ENCODE measurements at places on chromosomes 16 and 17. TPM values are rescaled to one million over a fixed set of nuclear protein-coding genes. Genes with fewer than 3 reads are reported as not detected.

Gene MYCBPAP
- polyA plus RNA-seq = 0.05 TPM

Gene FOXF1
- polyA plus RNA-seq = 4.6 TPM

Gene GSG1L
- 0.19 TPM for polyA plus RNA-seq

Gene HCRT
- not detected for polyA plus RNA-seq

Gene CCDC154
- 0.44 TPM for polyA plus RNA-seq

Gene POLG2
- 4.2 TPM for polyA plus RNA-seq

Gene CLEC3A
- 0.04 TPM for polyA plus RNA-seq

Gene C17orf67
- polyA plus RNA-seq = 2.1 TPM

Gene KRTAP4-9
- not detected for polyA plus RNA-seq

Gene HOXB9
- polyA plus RNA-seq = not detected

Gene SLC12A3
- 0.04 TPM for polyA plus RNA-seq

Gene HBA1
- polyA plus RNA-seq = 0.55 TPM

Gene PPM1E
- 0.04 TPM for polyA plus RNA-seq

Gene ATP2C2
- 2.2 TPM for polyA plus RNA-seq

Gene ZNF785
- polyA plus RNA-seq = 5.9 TPM

Gene DPEP3
- 0.01 TPM for polyA plus RNA-seq

Gene EVI2B
- polyA plus RNA-seq = 1.8 TPM

Gene CIBAR2
- polyA plus RNA-seq = not detected

Gene DLX4
- polyA plus RNA-seq = 0.28 TPM

Gene METTL16
- 10.0 TPM for polyA plus RNA-seq

Gene SLC13A2
- 0.02 TPM for polyA plus RNA-seq

Gene PMP22
- polyA plus RNA-seq = 5.7 TPM

Gene IGSF6
- 0.45 TPM for polyA plus RNA-seq

Gene KIF2B
- polyA plus RNA-seq = not detected

Gene SYCE1L
- 2.6 TPM for polyA plus RNA-seq

Gene KRTAP4-1
- not detected for polyA plus RNA-seq

Gene HIGD1B
- polyA plus RNA-seq = 3.5 TPM

Gene SLC47A1
- polyA plus RNA-seq = 1.4 TPM

Gene C17orf100
- polyA plus RNA-seq = 2.9 TPM

Gene TP53
- 22.3 TPM for polyA plus RNA-seq

Gene KRT33A
- polyA plus RNA-seq = 0.69 TPM

Gene C16orf86
- 1.8 TPM for polyA plus RNA-seq

Gene PYY
- polyA plus RNA-seq = not detected

Gene TP53TG3F
- 0.07 TPM for polyA plus RNA-seq

Gene DUS1L
- 118 TPM for polyA plus RNA-seq

Gene APOH
- polyA plus RNA-seq = not detected

Gene CRYM
- 5.3 TPM for polyA plus RNA-seq

Gene FBXO39
- polyA plus RNA-seq = 0.28 TPM

Gene ARMC7
- 6.3 TPM for polyA plus RNA-seq

Gene ZNF267
- polyA plus RNA-seq = 4.3 TPM

Gene OTOP2
- polyA plus RNA-seq = 0.61 TPM

Gene CTF1
- 2.2 TPM for polyA plus RNA-seq

Gene NPIPA5
- 25.8 TPM for polyA plus RNA-seq

Gene BAIAP3
- 1.2 TPM for polyA plus RNA-seq

Gene TBC1D3G
- polyA plus RNA-seq = 20.5 TPM

Gene IL32
- 19.0 TPM for polyA plus RNA-seq

Gene DNASE1L2
- 0.41 TPM for polyA plus RNA-seq

Data from esophagus (tissue), 2 donors.